ENCODE measurements at places on chromosomes 5 and 9.

DNA sequence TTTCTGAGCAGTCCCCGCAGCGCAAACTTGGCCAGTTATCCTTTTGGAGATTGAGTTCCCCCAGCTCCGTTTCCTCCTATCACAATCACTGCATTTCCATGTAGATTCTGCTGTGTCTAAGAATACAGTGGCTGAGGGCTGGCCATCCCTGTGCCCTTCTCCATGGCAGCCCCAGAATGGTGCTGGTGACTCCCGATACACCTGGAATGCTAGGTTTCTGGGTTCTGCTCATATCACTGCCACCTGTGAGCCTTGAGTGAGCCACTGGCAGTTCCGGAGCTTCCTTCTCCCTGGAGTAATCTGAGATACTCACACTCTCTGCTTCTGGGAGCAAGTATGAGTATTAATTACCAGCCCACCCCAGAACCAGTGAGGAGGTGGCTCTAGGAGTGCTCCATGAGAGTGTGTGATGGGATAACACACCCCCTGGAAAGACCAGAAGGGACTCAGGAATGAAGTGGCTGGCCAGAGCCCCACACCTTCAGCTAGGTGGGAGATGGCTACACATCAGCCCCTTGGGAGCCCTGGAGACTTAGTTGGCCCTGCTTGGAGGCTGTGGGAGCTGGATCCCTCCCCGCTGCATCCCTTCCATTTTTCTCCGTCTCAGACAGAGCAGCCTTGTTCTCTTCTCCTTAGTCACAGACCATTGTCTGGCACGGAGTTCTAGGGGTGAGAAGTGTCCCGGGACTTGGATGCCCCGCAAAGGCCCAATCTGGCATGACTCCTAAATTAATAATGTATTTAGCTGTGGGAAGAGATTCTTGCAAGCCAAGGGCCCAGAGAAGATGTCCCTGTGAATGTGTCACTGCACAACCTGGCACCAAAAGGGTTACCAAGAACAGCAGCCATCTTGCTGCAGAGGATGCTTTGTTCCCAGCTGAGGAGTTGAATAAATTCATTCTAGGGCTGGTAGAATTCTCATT lies 4.9 kb downstream of the PCDHGC5 start:
- no peak for DNase-seq

DNA sequence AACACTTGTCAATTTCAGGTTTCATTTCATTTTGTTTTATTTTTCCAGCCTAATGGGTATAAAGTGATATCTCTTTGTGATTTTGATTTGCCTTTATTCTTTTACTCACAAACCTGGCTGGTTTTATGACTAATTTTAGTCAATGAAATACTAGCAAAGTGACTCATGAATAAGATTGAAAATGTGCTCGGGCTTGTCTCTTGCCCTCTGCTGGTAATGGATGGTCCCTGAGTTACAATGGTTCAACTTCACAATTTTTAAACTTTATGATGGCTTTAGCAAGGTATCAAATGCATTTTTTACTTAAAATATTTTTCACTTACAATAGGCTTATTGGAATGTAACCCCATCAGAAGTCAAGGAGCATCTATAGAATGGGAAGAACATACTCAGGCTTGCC lies 431.4 kb upstream of the CCNG1 start:
- no peak for DNase-seq

- DNase-seq: no peak
These were observed 142.5 kb downstream of the ACER2 start for GRCh38 chr9:19551124-19551929.

DNA sequence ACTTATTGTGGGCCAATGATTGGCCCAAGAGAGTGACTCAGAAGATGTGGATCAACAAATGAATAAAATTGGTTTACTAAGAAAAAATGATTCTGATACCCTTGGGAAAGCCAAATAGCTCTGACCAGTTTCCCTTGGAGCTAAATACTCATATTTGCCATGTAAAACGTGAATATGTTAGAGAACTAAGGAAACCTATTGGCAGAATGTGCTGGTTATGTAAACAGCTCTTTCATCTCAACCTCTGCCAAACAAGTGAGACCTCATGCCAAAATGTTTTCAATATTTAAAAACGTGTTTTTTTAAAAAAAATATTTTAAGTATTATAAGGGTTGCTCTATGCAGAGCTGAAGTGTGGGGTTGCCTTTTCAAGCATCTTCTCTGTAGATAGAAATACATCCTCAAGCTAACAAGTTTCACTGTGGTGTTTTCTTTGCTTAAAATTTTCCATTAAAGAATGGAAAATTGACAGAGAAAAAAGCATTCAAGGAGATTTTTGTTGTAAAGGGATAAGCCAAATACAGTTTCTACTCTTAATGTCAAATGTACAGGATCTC lies 186.9 kb upstream of the TUT7 start:
- no peak for DNase-seq

- no peak for DNase-seq
These were observed 30.6 kb downstream of the GFRA3 start for GRCh38 chr5:138243794-138244193.

DNA sequence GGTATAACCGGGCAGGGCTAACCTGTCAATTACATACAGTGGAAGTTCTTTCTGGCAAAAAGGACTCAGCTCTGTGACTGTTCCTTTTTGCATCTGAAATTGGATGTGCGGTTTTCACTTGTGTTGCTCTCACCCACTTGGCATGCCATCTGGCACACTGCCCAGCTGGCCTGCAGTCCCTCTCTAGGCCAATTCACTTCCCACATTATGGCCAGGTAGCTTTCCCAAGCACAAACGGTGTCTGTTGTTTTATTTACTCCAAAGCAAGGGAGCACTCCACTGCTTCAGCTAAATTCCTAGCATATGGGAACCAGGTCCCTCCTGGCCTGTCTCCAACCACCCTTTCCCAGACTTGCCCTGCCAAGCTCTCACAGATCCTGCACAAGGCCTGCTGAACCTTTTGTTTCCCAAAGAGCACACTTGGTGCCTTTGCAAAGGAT lies 132.5 kb downstream of the SEMA6A start:
- DNase-seq: no peak

DNA sequence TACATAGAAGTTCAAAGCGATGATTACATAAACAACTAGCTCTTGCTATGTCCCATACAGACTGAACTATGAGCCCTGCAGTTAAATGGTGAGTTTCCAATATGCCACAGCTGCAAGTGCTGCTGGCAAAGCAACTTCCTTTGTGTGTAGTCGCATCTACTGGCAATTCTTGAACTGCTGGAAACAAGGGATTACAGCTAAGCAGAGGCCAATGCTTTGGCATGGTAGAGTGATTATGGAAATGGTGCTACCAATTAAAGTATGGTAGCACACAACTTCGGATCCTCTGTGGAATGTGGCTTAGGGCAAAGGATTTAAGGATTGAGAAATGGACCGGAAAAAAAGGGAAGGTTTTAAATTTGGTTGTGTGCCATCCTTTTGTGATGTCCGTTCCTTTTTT lies 856.6 kb downstream of the MAT2B start:
- no peak for DNase-seq

- no peak for DNase-seq
These were observed 62.2 kb upstream of the SLC2A8 start for GRCh38 chr9:127334725-127335124.

DNA sequence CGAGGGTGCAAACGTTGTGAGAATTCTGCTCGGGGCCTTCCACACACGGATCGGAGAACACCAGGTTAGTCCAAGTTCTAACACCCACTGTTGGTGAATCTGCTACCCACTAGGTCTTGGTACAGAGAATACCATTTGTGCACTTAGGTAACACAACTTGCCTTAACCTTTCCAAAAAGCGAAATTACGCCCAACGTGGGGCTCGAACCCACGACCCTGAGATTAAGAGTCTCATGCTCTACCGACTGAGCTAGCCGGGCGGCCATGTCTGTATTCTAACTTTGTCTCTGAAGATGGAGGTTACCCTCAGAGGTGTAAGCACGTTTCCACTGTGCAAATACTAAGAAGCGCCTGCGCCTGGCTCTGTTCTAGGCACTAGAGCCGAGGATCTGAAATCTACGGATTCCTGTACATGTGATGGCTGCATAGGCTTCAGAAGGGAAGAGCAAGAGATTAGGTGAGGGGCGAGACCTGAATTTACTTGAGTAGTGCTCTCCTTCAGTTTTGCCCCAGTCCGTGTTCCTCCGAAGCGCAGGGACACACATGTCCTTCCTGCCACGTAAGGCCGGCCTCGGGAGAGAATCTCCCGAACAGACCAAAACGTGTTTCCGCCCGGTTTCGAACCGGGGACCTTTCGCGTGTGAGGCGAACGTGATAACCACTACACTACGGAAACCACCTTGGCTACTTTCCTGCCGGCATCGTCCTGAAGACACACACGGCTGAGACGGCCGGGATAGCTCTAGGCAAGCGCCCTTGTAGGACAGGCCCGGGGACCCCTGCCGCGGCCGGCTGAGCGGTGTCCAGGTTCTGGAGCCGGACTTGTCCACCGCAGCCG lies 1.1 kb upstream of the TRIM41 start:
- DNase-seq: peak; percentile 85

DNA sequence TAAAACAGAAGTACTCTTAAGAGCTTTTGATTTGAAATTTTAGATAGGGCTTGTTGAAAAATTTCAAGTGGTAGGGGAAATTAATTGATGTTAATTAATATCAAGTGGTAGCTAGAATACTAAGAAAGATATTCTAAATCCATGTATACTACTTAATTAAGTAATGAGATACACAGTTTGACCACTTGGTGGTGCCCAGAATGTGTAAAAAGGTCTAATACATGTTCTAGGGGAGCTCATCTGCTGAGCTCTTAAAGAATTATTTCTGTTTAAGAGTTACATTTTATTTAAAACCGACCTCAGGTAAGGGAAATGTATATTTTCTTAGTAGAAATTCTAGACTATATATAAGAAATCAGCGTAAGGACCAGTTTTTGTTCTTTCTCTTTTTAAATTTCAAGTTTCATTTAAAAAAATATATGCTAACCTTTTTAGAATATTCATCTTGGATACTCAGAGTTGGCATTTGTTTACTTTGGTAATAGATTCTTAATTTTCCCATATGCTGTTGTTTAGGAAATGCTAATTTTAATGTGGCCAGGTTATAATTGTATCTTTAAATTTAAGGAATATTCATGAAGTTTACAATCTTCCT lies 61.5 kb downstream of the LNPEP start:
- no peak for DNase-seq

DNA sequence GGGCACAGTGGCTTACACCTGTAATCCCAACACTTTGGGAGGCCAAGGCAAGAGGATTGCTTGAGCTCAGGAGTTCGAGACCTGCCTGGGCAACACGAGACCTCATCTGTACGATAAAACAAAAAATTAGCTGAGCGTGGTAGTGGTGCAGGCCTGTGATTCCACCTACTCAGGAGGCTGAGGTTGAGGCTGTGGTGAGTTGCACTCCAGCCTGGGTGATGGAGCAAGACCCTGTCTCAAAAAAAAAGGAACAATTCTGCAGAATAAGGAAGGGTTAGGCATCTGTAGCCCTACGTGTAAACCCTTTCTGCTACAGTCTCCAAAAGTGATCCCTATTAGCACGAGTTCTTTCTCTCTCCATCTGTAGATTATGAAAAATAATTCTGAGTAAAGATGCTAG lies 19.9 kb downstream of the CDC26 start:
- no peak for DNase-seq

- no peak for DNase-seq
These were observed 74.1 kb upstream of the SH3PXD2B start for GRCh38 chr5:172528440-172528839.

GRCh38 chr9:132982458-132982857 lies 4.0 kb downstream of the GFI1B start:
- DNase-seq: no peak

- DNase-seq: no peak
These were observed 76.8 kb downstream of the TMEM167A start for GRCh38 chr5:83000428-83000827.

GRCh38 chr5:170747851-170748250 lies 35.7 kb upstream of the GABRP start:
- no peak for DNase-seq

GRCh38 chr9:126616521-126616976 lies 2.8 kb downstream of the LMX1B start:
- no peak for DNase-seq

DNA sequence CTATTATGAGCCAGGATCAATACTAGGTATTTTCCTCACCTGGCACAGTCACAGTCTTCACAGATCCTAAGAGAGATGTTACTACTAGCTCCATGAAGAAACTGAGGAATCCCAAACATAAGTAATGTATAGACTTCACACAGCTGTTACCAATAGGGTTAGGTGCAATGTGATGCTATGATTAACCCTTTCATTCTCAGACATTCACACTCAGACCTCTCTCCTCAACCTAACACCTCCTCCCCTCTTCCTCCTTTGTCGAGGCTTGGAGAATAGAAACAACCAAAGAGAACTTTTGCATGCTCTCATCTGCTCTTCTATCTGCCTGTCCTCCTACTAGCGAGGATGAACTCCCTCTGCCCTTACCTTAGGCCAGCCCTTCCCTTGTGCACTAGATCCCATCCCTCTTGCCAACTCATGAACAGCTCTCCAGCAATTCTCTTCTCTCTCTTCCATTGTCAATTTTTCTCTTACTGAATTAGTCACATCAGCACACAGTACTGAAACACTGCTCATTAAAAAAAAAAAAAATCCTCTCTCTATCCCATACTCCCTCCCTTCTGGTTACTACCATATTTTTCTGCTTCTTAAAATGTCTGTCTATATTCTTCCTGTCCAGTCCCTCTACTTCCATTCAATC lies 47.7 kb downstream of the MAPKAP1 start:
- no peak for DNase-seq

- no peak for DNase-seq
These were observed 103.5 kb downstream of the GLIS3 start for GRCh38 chr9:4196376-4196775.

DNA sequence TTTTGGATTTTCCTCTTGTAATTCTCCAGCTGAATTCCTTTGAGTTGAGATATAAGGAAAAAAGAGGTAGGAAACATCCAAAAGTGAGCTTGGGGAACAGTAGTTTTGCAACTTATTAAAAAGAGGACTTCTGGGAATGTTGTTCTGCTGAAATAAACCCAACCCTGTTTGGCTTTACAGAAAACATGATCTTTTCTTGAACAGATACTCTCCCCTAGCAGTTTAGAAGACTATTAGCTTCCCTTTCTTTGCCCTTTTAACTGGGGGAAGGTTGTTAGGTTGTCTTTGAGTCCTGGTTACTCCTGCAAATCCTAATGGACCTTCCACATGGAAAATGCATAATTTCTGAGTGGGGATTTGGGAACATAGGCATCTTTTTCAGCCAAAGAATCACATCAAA lies 168.7 kb upstream of the RPS23 start:
- DNase-seq: no peak

- no peak for DNase-seq
These were observed 18.3 kb upstream of the ASS1 start for GRCh38 chr9:130426467-130426773.

- DNase-seq: no peak
These were observed 72.0 kb upstream of the CTSL start for GRCh38 chr9:87653941-87654340.

Measured in GM04504 (cell line).